ENCODE measurements at places on chromosomes 7 and 10. TPM values are rescaled to one million over a fixed set of nuclear protein-coding genes. Genes with fewer than 3 reads are reported as not detected.

- no peak for DNase-seq
- no peak overlapping the region for H3K4me3 ChIP-seq
- H3K36me3 ChIP-seq, result no peaks in the 10 kb centered on the region
- no peaks in the 10 kb centered on the region for H3K4me1 ChIP-seq
- H3K27ac ChIP-seq, result no peak overlapping the region
These were observed 131.8 kb upstream of the TRIM24 start for GRCh38 chr7:138328215-138328614.

Gene FAM25G
- not detected for total RNA-seq

Gene GPR37
- 0.60 TPM for total RNA-seq

Gene FAM131B
- total RNA-seq, result 1.8 TPM

- H3K27ac ChIP-seq, result no peak overlapping the region
- H3K36me3 ChIP-seq, result no peaks in the 10 kb centered on the region
- peaks cover 22% of the 10 kb centered on the region for H3K4me1 ChIP-seq
- peak overlapping the region; percentile 99 for H3K4me3 ChIP-seq
- no peaks in the 10 kb centered on the region for H3K27me3 ChIP-seq
These were observed 2.1 kb upstream of the PBLD start for GRCh38 chr10:68334672-68335467.
